ENCODE measurements at places on chromosomes 3 and 15. TPM values are rescaled to one million over a fixed set of nuclear protein-coding genes. Genes with fewer than 3 reads are reported as not detected.
A peak's percentile ranks its signal among the peaks of the same experiment; 100 is the strongest.

DNA sequence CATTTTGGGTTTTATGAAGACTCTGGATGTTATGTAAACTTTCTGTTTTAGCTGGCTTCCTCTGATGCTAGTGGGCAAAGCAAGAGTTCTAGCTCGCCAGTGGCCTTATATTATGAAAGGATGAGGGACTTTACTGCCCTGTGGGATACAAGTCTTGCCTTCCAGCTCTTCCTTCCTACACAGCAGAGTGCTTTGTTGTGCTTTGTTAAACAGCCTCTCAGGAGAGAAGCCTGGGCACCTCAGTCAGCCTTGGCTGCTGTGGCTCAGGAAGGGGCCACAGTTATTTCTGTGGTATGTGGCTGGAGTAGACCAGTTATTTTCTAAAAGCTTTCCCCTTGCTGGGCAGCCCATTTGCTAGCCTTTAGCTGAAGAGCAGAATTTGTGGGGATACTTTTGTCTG, 69.5 kb upstream of the SUCLG2 start:
- DNase-seq, result no peak

GRCh38 chr3:58005669-58006068, 2.6 kb upstream of the FLNB start:
- DNase-seq, result no peak

GRCh38 chr15:51634591-51635198, 12.1 kb upstream of the DMXL2 start:
- no peak for DNase-seq

GRCh38 chr3:32117320-32117719, 10.9 kb downstream of the GPD1L start:
- DNase-seq, result no peak

DNA sequence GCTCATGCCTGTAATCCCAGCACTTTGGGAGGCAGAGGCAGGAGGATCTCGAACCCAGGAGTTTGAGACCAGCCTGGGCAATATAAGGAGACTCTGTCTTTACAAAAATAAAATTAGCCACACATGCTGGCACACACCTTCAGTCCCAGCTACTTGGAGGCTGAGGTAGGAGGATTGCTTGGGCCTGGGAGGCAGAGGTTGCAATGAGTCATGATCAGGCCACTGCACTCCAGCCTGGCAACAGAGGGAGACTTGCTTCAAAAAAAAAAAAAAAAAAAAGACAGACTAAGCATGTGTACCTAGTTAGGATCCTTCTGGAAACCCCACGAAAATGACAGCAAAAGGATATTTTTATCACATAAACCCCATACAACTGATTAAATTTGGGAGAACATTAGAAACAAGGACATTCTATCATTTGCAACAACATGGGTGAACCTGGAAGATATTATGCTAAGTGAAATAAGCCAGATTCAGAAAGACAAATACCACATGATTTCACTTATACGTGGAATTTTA, 44.9 kb downstream of the METTL6 start:
- DNase-seq, result no peak

GRCh38 chr15:76935620-76936019, 4.1 kb downstream of the RCN2 start:
- no peak for DNase-seq

GRCh38 chr15:50907601-50908208, 778 bp upstream of the AP4E1 start:
- DNase-seq, result no peak

GRCh38 chr15:96600350-96600749, 269.9 kb downstream of the NR2F2 start:
- DNase-seq, result no peak

- no peak for DNase-seq
These were observed 10.3 kb downstream of the DZIP3 start for GRCh38 chr3:108599677-108600409.

DNA sequence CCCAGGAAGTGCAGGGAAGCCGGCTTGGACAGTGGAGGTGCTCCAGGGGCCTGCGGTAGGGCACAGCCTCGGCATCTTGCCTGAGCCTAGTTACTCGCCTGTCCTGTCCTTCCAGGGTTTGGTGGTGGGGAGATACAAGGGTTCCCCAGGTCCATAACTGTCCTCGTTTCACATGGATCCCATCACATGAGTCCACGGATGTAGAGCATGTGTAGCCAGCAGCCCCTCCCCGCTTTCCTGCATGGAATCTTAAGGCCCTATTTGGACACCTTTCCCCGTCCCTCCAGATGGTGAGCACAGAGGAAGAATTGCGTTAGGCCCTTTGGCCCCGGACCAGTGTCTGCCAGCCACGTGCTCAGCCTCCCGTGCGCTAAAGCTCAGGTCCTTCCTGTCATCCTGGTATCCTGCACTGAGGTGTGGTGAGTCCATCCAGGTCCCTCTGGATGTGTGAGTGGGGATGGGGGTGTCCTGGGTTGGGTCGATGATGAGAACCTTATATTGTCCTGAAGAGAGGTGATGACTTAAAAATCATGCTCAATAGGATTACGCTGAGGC, 230.4 kb downstream of the SNRPN start:
- DNase-seq, result no peak

- peak; percentile 63 for DNase-seq
These were observed 2.3 kb upstream of the C3orf62 start for GRCh38 chr3:49279376-49279775.

GRCh38 chr3:2851835-2852234, 258.3 kb downstream of the IL5RA start:
- DNase-seq, result peak; percentile 65

DNA sequence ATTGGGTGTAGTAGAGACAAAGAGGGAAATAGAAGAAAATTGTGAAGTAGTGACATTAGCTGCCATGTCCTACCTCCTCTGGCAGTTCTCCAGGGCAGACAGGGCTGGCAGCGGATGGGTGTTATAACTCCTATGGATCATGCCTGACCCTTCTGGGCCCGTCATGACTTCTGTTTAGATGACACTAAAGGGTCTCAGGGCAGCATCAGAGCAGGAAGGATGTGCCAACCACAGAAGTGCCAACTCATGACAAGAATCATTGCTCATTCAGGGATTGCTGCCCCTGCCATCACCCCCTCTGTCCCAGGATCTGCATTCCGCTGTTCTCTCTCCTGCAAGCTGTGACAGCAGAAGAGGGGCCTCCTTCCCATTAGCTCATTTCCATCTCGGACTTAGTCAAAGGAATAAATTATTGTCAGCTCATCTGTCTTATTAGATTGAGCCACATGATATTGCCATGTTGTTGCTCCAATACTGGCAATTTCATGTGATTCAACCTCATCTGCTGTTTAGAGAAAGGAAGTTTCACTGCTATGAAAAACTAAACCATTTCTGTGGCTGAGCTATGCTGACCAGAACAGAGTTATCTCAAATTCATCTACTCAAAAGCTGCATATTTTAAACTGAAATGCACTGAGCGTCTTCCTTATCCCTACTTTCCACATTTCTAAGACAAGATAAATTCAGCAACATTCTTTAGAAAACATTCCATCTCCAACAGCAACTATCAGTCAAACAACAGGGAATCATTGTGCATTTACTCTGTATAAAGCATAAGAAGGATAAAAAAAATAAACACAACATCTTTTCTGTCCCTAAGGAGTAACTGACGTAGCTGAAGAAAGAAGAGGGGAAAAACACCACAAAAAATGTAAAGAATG, 271.6 kb downstream of the FHIT start:
- no peak for DNase-seq

GRCh38 chr3:40366203-40367162, 20.5 kb upstream of the ENTPD3 start:
- no peak for DNase-seq

DNA sequence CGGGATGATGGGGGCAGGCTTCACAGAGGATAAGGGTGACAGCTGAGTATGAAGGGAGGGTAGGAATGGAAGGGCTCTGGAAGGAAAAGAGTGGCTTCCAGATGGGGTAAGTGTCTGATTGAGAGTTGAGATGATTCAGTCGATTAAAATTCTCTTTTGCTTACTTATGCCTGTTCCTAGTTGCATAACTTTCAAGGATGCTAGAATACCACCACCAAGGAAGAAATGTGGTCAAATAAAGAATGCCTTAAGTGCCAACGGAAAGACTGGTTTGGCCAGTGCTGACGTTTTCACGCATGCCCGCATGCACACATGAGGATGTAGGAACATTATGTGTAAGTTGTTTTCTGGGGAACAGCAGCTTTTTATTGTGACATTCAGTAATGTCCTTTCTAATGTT, 263.4 kb upstream of the WNT5A start:
- DNase-seq, result no peak

DNA sequence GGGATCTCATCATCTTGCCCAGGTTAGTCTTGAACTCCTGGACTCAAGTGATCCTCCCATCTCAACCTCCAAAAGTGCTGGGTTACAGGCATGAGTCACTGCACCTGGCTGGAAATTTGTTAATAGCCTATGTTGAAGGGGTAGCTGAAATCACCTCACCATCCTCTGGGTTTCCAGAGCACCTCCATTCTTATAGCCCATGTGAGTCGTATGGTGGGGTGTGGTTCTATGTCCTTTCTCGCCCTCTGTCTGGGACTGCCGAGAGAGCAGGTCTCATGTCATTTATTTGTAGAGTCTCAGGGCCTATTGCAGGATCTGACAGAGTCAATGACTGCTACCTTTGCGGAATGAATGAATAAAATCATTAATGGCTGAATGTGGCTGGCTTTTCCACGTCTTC, 20.9 kb downstream of the CEMIP start:
- no peak for DNase-seq

DNA sequence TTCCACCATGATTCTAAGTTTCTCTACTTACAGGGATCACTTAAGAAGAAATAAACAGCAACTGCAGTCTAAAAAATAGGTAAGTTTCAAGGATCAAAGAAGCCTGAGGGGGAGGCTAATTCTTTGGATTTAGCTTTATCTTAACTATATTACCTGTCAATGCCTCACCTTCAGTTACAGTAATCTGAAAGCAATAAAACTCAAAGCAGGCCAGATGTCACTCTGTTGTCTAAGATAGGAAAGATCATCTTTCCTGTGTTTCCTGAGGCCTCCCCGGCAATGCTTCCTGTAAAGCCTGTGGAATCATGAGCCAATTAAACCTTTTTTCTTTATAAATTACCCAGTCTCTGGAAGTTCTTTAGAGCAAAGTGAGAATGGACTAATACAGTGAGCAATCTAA, 60.2 kb downstream of the NPTN start:
- no peak for DNase-seq

GRCh38 chr3:44685128-44685800, 27.2 kb upstream of the ZNF502 start:
- peak; percentile 72 for DNase-seq

DNA sequence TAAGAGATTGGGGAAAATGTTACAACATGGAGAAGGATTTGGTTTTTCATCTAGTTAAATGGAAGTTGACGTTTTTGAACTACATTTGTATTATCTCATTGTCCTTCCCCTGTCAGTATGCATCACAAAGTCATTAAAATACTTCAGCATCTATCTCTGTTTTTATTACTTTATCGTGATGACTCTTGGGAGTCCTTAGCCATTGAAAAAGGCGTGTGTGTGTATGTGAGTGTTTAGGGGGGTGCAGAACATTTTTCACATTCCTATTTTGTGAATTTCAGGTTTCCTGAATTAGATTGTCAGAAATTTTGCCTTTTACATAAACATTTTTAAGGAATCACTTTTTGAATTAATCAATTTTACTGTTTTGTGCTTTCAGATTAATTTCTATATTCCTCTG, 360.6 kb upstream of the SGO1 start:
- DNase-seq, result no peak

DNA sequence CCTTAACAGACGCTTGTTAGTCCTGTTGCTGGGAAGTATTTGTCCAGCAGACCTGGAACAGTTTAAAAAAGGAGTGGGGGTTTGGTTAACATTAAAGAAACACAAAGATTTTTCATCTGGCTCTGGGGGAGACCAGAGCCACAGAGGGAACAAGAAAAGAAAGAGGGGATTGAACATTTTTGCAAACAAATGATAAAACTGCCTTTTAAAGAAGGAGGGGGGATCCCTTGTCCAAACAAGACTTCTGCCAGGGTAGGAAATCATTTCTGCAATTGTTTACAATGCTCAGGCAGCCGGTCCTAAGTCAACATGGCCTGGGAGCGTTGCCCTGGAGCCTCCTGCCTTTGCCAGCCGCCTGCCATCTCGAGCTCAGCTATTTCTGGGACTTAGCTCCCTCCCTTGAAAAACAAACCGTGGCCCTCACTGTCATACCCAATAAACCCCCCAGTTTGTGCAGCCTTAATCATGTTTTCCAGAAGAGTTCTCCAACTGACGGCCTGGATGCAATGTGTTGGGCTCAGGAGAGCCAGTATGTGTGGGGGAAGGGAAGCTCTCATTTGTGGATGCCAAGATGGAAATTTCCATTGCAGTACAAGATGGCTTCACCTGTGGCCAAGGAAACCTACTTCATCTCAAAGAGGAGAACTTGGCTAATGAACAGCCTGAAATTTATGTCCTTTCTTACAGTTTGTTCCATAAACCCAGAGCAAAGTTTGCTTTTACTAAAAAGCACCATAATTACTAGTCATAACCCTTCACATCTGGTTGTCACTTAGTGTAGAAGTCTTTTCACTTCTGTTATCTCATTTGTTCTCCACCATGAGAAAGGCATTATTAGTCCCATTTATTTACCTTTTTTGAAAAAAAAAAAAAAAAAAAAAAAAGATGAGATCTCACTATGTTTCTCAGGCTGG, 75.9 kb upstream of the RNU6-1 start:
- peak; percentile 60 for DNase-seq

GRCh38 chr15:48087844-48088243, 32.9 kb upstream of the SLC24A5 start:
- DNase-seq, result no peak

DNA sequence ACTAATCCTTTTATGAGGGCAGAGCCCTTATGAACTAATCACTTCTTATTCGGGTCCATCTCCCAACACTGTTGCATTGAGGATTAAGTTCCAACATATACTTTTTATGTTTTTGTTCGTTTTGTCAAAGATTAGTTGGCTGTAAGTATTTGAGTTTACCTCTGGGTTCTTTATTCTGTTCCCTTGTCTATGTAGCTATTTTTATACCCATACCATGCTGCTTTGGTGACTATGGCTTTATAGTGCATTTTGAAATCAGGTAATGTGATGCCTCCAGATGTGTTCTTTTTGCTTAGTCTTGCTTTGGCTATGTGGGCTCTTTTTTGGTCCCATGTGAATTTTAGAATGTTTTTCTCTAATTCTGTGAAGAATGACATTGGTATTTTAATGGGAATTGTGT, 166.4 kb upstream of the KCNMB2 start:
- no peak for DNase-seq

GRCh38 chr3:152477422-152477821, 208.7 kb downstream of the MBNL1 start:
- no peak for DNase-seq

GRCh38 chr3:13657660-13658435, 108.9 kb downstream of the FBLN2 start:
- DNase-seq, result no peak

The POLQ gene
- 0.41 TPM for total RNA-seq

The PTX3 gene
- total RNA-seq, result 2.6 TPM

The XCR1 gene
- total RNA-seq, result not detected

The SLC28A2 gene
- total RNA-seq, result not detected

The CPNE4 gene
- total RNA-seq, result 28.0 TPM

The TLR9 gene
- not detected for total RNA-seq

The GPR149 gene
- not detected for total RNA-seq

The ONECUT1 gene
- total RNA-seq, result not detected

The BLM gene
- 26.7 TPM for total RNA-seq

The PATL2 gene
- 4.5 TPM for total RNA-seq

The BNC1 gene
- total RNA-seq, result 15.6 TPM

The NPAP1 gene
- not detected for total RNA-seq

The SLC15A2 gene
- 1.7 TPM for total RNA-seq

The LYZL4 gene
- not detected for total RNA-seq

The GPR15 gene
- not detected for total RNA-seq

The GPR62 gene
- 0.82 TPM for total RNA-seq

The IRAK2 gene
- total RNA-seq, result 2.8 TPM

The COL6A5 gene
- total RNA-seq, result not detected

Data from right atrium auricular region (tissue), 2 donors.